H9 (cell line): ENCODE measurements at places on chromosomes 7 and 10. TPM values are rescaled to one million over a fixed set of nuclear protein-coding genes. Genes with fewer than 3 reads are reported as not detected.

DNA sequence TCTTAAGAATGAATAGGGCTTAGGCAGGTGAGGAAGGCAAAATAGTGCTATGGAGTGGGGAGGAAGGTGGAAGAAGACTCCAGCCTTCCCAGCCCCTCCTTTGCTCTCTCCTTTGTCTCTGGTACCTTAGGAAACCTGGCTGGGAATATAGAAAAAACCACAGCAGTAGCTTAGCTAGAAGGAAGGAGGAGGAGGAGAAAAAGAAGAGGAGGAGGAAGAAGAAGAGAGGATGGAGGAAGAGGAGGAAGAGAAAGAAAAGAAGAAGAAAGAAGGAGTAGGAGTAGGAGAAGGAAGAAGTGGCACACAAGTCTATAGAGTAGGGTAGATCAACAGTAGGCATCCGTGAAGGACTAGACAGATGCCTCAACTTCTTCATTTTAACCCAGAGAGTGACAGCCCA is 36.5 kb upstream of the FAM180A start:
- no peak for DNase-seq

DNA sequence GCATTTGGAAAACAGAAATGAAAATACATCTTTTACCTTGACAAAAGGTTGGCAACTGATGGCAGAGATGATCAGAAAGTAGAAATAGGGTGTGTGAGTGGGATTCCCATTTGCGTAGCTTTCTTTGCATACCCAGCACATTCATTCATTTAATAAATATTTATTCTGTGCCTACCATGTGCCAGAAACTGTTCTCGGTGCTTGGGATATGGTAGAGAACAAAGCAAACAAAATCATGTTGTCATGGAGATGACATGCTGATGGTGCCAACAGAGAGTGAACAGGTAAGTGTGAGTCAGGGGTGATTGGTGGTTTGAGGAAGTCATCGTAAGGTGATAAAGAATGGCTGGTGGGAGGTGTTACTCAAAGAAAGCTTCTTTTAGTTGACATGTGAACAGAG is 45.4 kb downstream of the CACNB2 start:
- no peak for DNase-seq

GRCh38 chr10:111316722-111317212 is 239.9 kb downstream of the ADRA2A start:
- no peak for DNase-seq

- DNase-seq: no peak
Measured at GRCh38 chr7:158979635-158980351, 123.4 kb downstream of the DYNC2I1 start.

DNA sequence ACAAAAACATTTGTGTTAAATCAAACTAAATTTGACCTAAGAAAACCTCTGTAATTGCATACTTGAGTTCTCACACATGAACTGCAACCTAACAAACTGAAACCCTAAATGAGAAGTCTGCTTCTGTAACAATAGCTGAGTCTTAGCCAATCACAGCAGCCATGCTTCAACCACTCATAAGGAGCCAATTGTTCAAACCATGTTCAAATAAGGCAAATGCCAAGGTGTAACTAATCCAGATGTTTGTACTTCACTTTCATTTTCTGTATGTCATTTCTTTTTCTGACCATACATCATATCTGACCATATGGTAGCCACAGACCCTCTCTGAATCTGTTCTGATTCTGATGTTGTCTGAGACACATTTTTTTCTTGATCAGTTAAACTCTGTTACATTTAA is 47.5 kb upstream of the ANTXRL start:
- no peak for DNase-seq

DNA sequence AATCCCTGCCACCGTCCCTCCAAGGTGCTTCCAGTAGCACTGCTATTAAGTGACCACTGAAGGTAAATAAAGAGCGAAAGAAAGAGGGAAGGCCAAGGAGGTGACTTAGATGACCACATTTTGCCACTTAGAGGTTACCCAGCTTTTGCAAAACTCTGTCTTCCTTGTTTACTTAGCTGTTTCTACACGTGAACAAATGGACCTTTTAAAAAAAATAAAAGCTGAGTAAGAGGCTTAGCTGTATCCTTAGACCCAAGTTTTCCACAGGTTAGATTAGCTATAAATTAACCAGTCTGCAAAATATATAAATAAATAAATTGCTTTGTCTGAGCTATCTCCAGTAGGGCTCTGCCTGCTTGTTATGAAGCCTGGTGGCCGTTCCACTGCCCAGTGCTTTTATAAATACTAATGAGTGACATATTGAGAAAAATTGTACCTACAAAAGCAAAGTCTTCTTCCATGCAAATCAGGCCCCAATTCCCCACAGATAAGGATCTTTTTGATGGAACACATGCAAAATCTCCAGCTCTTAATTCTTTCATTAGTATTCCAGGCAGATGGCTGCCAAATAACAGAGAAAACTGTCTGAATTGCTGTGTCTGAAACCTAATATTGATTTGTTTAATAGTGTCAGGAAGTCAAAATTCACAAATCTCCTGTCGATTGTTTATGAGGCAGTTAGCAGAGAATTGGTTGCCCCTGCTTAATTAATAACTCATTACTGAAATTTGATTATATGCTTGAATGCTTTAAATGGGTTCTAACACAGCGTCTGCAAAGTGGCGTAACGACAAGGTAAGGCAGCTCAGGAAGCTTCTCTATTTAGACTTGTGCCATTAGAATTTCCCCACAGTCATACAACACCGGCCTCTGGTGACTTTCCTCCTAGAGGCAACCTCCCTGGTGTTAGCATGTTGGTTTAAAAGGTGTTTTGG is 176.7 kb downstream of the EMX2 start:
- DNase-seq: no peak

- peak; percentile 61 for DNase-seq
Measured at GRCh38 chr10:13518076-13518692, 10.6 kb downstream of the BEND7 start.

DNA sequence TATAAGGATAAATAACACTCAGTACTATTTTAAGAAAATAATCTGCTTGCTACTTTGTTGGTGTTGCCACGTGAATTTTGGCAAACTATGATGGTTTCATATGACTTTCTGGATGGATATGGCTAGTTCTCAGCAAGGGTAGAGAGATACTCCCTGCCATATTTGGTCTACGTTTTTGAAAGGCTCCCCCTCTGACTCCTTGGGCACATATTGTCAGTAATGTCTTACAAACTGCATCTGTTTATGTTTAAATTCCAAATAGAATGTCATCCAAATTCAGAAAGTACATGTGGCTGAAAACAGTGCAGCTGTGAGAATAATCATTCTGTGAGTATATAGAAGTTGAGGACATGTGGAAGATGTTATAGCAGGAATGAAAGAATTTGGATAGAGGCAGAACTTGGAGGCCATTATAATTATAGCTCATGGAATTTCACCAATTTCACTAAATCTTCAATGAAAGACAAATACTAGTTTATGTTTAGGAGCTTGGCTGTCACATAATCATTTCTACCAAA is 107.8 kb downstream of the SRI start:
- no peak for DNase-seq

DNA sequence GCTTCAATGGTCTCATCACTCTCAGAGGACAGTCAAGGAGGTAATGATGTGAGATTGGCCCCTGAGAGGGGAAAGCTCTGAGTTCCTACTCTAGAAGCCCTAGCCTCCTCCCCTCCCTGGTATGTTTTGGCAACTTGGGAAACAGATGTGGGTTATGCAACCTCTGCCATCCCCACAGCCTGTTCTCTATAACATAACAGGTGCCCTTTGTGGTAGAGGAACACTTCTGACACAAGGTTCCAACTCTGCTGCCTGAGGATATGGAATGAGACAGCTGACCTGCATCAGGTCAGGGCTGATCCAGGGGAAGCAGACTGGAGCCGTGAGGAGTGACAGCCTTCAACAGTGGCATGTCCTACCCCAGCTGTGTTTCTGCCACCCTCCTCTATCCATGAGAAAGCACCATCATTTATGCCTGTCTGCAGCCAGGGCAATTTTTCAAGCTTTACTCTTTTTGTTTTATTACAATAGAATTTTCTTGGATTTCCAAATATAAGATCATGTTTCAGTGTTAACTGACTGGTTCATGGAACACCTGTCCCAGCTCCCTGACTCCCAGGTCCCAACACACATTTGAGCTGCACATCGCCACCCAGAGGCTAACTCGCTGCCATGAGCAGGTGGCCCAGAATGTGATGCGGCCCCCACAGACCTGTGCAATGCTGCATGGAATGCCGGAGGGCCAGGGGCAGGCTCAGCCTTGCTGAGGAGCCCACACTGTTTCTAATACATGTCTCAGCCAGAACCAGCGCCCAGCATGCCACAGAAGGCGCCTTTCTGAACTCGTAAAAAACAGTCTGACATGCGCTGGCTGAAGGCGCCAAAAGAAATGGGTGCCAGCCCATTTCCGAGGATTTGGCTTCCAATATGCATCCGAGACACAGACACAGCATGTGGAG is 124.8 kb upstream of the CHST15 start:
- peak; percentile 71 for DNase-seq

GRCh38 chr7:43591558-43592180 is 8.8 kb downstream of the STK17A start:
- DNase-seq: no peak

DNA sequence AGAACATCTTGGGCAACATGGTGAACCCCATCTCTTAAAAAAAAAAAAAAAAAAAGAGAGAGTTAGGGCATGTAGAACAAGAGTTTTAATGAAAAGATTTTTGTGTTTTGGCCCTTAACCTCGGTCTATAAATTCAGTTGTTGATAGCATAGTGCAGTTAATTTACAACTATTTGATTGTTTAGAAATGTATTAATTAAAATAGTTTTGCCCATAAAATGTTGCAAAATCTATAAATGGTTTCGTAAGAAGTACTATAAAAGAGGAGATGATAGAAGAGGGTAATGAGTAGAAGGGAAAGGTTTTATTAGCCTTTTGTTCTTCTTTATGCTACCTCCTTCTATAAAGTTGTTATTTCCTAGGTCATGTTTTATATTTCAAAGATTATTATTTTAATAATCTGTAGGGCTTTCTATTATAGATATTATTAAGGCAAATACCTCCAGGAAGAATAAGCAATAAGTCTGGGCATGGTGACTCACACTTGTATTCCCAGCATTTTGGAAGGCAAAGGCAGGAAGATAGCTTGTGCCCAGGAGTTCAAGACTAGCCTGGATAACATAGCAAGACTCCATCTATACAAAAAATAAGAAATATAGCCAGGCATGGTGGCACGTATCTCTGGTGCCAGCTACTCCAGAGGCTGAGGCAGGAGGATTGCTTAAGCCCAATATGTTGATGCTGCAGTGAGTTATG is 73.3 kb downstream of the MCU start:
- DNase-seq: no peak

- DNase-seq: no peak
Measured at GRCh38 chr7:19060761-19061259, 56.6 kb downstream of the TWIST1 start.

DNA sequence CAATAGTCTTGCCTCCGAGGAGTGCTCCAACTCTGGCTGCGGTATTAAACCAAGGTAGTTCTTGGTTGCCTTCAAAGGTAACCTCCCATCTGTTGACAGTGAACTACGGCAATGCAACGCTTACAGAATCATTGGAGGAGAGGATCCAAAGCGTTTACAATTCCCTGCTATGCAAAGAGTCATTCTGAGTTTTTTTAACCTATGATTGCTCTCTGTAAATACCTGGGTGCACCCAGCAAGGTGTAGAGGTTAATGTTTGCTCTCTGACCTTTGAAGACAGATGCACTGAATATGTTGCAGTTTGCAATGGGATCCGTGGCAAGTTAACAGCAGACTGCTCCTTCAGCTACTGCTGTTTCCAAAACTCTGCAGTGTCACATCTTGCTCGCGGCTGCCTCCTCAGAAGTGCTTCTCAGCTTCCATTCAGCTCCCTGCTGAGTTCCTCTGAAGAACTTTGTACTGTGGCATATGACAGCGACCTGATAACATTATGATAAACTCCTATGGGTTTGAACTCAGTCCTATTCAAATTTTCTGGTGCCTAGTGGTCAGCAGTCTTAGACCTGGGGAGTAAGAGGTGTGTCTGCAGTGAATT is 29.0 kb downstream of the KIAA1217 start:
- DNase-seq: no peak

DNA sequence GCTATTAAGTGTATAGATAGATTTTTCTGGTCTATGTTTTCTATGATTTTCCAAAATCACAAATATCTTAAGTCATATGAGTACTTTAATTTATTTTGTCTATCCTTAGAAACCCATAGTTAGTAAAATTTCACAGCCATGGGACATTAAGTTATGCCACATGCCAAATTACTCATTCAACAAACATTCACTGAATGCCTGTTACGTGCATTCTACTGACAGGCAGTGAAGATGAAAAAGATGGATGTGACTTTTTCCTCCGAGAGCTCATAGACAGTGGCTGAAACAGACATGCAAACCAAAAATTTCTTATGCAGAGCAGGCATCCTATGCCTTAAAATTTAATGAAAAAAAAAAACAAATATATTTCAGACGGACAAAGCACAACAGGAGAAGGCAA is 84.9 kb downstream of the CHRM2 start:
- no peak for DNase-seq

DNA sequence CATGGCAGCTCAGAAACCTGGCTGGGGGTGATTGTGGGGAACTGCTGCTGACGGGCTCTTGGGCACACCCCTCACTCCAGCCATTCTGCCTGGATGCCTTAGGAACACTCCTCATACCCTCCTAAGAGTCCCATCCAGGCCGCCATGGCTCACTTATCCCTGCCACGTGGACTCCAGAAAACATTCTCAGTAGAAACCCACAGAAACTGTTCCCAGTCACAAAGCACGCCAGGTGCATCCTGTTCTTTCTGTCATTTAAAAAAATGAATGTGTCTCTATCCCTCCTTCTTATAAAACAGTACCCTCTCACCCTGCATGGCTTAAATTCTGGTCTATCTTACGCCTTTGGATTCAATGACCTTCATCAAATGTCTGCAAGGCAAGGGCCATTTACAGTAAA is 177.7 kb downstream of the CUX1 start:
- no peak for DNase-seq

DNA sequence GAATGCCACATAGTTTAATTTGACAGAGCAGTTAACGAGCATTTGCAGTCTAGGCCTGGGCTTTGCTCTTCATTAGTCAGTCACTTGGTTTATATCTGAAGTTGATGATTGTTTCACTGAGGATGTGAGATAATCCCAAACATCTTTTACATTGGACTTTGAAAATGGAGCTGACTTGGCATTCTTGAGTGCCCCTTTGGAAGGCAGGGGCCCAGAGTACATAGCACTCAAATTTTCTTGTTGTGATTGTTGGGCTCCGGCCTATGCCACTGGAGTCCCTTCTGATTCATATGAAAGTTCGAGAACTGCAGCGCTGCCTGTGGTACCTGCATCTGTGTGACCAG is 21.9 kb downstream of the DNAJB6 start:
- no peak for DNase-seq

GRCh38 chr7:85600395-85600794 is 413.5 kb upstream of the SEMA3D start:
- peak; percentile 25 for DNase-seq

DNA sequence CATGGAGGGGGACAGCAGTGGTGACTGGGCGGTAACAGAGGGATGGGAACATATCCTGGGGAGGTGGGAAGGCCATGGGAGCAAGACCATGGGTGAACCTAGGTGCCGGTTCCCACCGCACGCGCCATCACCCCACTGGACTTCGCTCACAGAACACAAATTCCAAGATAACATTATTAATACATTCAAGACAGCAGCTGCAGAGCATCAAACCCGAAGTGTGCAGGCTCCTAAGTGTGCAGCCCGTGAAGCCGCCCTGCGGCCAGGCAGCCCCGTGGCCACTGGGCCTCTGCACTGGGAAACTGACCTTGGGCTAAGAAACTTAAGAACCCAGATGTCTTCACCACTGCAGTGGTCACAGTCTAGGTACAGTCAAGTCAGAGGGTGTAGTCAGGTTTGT is 42.8 kb upstream of the ZRANB1 start:
- no peak for DNase-seq

Gene LAMB1
- total RNA-seq: 75.8 and 78.9 TPM in 2 replicates

Gene FFAR4
- total RNA-seq: not detected in 2 replicates

Gene LAMB4
- total RNA-seq: not detected in 2 replicates

Gene MSMB
- not detected in 2 replicates for total RNA-seq

Gene MLXIPL
- 5.5 and 6.1 TPM in 2 replicates for total RNA-seq
